NCI-H524 (cell line): ENCODE measurements at places on chromosomes 16 and 17.

DNA sequence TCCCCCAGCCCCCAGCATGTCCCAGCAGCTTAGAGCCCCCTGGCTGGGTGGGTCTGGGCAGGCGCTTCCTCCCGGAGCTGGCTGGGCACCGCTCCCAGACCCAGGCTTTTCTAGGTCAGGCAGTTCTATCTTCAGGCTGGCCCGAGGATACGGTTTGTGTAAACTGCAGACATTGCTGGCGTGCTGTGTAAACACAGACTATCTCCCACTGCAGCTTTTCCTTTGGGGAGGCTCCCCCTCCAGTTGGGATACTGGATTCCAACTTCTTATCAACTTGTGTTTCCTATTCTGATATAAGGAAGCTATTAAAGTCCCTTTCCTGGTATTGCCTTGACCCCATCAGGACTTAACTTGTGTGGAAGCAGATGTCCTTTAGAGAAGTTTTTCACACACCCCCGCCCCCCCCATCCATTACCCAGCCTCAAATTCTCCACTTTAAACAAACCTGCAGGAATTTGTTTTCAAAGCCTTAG lies 18.3 kb upstream of the GNA13 start:
- no peak for DNase-seq

GRCh38 chr17:67200727-67201301 lies 44.2 kb downstream of the HELZ start:
- no peak for DNase-seq

- DNase-seq, result no peak
Observed at GRCh38 chr16:50970281-50970680, 180.8 kb downstream of the SALL1 start.

- no peak for DNase-seq
Observed at GRCh38 chr16:81481207-81481821, 36.7 kb downstream of the CMIP start.

DNA sequence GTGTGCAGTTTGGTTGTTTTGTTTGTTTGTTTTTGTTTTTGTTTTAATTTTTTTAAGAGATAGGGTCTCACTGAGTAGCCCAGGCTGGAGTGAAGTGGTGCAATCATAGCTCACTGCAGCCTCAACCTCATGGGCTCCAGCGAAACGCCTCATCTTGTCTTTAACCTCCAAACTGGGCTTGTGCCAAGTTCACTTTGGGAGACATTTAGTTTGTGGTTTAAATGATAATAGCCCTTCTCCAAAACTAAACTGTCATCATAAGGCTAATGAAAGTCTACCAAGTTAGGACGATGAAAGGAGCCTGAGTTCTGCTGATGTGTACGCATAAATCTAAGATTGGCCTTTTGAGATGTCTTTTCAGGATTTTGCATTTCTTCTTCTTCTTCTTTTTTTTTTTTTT lies 6.5 kb upstream of the CARD14 start:
- DNase-seq, result no peak

GRCh38 chr17:80793851-80794267 lies 197.8 kb upstream of the CHMP6 start:
- DNase-seq, result no peak

DNA sequence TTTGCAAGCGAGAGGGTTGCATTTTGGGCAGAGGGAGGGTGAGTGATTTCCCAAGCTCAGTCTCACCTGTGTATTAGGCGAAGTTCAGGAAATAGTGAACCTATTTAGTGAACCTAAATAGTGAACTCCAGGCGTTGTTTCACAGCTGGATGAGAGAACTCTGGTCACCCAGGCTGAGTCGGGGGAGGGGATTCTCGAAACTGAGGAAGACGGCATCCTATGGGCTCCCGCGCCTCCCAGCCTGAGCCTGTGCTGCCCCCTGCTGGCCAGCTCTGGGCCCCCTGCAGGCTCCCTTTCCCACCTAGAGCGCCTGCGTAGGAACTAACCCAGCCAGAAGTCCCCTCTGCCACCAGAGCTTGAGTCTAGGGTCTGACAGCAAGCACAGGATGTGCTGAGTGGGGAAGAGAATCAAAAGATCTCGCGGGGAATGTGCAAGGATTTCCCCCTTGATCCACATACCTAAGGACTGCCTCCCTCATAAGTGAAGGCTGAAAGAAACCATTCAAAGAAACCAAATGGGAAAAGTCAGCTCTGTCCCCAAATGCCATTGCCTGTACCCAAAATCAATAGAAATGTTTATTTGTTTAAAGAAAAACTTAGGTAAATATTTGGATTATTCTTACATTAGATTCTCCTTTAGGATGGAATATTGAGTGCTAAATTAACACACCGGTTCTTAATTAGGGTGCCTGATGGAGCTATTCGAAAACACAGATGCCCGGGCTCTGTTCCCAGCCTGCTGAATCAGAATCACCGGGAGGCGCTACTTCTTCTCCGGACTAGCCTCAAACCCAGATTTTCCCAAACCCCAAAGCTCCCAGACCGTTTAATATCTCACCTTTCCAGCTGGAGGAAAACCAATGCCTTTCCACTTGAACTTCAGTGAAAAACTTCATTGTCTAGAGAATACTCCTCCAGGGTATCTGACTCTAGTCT lies 14.8 kb upstream of the MARVELD3 start:
- DNase-seq, result peak; percentile 51

- DNase-seq, result no peak
Observed at GRCh38 chr17:37752482-37752881, 7.6 kb upstream of the HNF1B start.

GRCh38 chr17:31629696-31630470 lies 229.2 kb downstream of the COPRS start:
- peak; percentile 92 for DNase-seq

GRCh38 chr16:2799205-2799858 lies 1.1 kb downstream of the PRSS41 start:
- no peak for DNase-seq

DNA sequence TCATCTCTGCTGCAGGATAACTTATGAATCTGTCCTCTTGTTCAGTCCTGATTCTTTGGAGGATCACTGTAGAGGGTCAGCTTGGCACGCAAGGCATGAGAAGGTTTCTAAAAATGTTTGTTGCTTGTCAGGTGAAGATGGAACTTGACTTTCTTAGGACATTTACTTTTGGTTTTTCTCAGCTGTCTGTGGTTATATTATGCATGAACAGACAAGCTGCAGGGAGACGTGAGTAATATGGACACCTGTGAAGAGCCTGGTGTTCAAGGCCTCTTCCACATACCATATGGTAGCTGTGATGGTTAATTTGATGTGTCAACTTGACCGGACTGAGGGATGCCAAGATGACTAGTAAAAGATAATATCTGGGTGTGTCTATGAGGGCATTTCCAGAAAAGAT lies 270.2 kb upstream of the CPHXL start:
- no peak for DNase-seq

DNA sequence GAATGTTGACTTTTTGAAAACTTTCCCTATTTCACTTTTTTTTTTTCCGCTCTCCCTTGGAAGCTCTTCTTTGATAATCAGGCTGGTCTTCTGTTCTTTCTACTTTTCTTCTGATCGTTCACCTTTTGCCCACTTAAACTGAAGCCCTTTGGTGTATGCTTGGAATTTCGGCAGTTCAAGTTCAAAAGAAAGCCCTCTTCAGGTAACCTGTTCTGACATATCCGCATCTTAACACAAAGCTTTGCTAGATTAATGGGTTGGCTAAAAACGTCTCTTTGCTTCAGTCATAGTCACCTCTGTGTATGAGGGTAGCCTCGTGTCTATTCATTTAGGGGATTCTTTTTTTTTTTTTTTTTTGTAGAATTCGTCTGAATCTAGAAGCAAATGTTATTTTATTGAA lies 1115.8 kb upstream of the RBFOX1 start:
- no peak for DNase-seq

- DNase-seq, result no peak
Observed at GRCh38 chr16:21284414-21284813, 6.3 kb upstream of the CRYM start.

GRCh38 chr16:89246903-89247733 lies 29.6 kb downstream of the ZNF778 start:
- peak; percentile 57 for DNase-seq

DNA sequence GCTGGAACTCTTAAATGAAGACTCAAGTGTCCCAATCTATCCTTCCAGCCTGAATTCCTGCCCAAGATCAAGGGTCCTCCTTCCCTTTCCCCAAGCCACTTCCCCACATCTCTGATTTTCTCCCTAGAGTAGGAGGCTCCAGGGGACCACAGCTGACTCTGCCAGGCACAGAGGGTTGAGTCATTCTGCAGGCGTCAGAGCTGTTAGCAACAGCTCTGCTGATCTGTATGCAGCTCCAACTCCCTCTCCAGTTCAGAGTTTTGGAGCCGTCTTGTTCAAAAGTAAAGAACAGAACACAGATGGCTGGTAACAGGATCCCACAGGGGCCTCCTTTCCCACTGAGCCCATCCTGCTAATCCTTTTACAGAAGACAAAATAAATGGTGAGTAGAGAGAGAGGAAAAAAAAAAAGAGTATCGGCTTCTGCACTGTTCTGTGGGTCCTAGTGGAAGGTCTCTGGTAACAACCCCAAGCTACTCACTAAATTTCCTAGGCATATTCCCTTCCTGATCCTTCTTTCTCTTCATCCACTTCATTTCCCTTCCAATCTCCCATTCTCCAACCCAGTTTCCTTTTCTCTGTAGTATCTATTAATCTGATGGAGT lies 13.4 kb upstream of the TAOK1 start:
- peak; percentile 100 for DNase-seq

DNA sequence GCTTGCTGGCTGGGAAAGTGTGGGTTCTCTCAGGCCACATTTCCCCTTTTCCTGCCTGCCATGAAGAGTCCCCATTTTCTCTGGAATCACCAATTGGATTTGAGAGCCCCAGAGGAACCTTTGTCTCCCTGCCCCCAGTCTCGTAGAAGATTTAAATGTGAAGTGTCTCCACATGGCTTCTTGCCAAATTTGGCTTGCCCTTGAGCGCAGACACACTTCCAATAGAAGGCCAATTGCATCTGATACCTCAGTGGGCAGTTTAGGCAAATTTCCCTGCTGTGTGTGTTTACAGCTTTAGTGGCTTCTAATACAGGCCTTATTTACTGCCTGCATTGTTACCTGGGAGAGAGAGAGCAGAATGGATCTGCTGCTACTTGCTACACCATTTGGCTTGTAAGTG lies 29.7 kb downstream of the CDK5R1 start:
- peak; percentile 71 for DNase-seq

- no peak for DNase-seq
Observed at GRCh38 chr16:79899316-79899715, 298.8 kb upstream of the MAF start.

DNA sequence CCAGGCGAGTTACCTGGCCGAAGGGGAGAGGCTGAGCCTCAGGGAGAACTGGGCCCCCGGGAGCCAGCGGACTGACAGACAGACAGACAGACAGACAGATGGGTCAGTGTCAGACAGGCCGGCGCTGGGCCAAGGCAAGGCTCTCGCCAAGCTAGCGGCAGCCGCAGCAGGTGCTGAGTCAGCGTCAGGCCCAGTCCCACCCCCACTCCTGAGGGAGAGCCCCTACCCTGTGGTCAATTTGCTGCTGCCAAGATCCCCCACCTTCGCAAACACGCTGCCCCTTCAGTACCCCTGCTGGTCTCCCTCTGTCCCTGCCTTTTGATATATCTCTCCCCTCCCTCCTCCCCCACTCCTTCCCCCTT lies 1.5 kb downstream of the FGF11 start:
- peak; percentile 35 for DNase-seq

DNA sequence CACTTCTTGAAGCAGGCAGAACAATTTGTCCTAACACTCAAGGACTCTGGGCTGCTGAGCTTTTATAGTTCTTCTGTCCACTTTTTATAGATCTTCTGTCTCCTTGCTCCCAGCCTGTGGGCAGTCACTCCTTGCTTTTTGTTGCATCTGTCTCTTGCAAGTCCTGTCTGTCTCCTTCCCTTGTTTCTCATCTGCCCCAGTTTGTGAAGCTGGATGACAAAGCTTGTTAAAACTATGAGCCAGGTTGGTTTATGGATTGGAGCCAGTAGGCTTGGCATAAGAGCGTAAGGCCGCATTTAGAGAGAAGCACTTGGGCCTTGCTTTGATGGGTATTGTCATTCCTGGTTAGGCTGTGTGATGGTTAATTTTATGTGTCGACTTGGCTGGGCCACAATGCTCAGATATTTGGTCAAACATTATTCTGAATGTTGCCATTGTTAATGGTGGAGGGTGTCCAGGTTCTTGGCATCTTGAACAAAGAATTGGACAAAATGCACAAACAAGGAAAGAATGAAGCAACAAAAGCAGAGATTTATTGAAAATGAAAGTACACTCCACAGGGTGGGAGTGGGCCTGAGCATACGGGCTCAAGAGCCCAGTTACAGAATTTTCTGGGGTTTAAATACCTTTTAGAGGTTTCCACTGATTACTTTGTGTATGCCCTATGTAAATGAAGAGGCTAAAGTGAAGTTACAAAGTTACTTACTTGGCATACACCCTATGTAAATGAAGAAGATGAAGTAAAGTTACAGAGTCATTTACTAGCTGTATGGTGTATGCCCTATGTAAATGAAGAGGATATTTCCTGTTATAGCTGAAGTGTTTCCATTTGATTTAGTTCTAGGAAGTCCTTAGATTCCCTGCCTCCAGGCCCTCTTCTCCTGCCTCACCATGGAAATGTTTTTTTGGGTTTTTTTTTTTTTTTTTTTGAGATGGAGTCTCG lies 8.0 kb upstream of the CPPED1 start:
- DNase-seq, result no peak

DNA sequence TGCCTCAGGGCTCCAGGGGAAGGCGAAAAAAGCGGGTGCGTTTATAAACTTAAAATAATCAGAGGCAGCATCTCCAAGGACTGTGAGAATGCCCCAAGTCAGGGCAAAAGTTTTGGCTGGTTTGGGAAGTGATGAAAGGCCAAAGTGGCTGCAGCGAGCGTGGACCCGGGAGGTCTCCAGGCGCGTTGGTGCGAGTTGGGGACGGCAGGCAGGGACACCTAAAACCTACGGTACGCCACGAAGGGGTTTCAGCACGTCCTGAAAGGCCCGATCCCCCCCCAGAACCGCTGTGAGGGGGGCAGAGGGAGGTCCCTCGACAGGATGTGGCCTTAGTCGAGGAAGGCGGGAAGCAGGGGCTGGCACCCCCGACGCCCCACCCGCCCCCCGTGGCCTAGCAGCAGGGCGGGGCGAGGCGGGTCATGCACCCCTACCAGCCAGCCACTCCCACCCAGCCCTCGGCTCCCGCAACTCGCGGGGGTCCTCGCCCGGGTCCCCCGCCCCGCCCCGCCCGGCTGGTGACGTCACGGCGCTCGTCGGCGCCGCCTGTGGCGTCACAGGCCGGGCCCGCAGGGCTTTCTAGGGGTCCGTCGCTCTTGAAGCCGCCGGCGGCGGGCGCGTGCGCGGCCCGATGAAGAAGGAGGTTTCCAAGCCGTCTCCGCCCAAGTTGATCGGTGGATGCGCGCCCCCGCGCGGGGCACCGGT lies at the start of gene MYCBPAP:
Gene MYCBPAP (plus strand): TSS at position 569 of the 702 bp plus-strand sequence. CDS start 236 bp downstream, outside the sequence.
- no peak for DNase-seq

GRCh38 chr17:35192708-35193107 lies 1.5 kb downstream of the SLC35G3 start:
- no peak for DNase-seq

GRCh38 chr17:61442878-61443474 lies 9.2 kb upstream of the TBX4 start:
- DNase-seq, result no peak

- DNase-seq, result no peak
Observed at GRCh38 chr16:84390131-84390785, 21.9 kb downstream of the ATP2C2 start.
